Activated CD4-positive, alpha-beta T cell treated with anti-CD3 and anti-CD28 coated beads, Interleukin-2, Interleukin-6, amounts not matched to agents 100 ng/mL and 50 ng/mL, durations not matched to agents 16 hours and 8 hours (primary cell): ENCODE measurements at places on chromosomes 3 and 15.

GRCh38 chr3:42314411-42314810 lies 48.4 kb upstream of the CCK start:
- DNase-seq, result no peak

DNA sequence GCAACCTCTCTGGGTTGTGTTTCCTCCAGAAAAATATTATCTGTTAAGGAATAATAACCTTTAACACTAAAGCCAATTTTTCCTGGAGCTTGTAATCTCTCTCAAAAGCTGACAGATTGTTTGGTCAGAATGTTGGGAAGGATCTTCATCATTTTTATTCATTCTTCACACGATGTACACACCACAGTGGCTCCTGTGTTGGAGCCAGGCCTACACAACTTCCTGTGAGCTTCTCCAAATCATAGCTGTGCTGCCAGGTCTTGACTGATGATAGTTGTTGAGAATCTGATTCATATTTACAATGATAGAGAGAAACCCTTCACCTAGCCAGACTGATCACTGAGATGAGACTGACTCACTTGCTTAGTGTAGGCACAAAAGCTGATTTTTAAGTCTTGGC lies 151.0 kb upstream of the ROBO2 start:
- no peak for DNase-seq

DNA sequence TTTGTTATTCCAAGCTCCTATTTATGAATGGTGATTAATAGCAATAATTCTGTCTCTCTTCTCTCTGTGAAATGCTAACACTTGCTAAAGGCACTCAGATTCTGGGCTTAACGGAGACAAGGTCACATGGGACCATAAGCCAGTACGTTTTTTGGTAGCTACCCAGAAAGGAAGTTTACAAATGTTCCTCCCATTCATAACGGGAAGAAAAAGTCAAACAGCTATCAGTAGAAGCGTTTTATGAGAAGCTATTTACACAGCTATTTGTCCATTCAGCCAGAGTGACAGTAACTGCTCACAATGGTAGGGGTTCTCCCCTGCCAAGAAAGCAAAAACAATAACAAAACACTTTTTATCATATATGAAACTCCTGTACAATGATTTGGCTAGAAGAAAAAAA lies 51.5 kb downstream of the ZMAT3 start:
- peak; percentile 18 for DNase-seq

- peak; percentile 16 for DNase-seq
These were observed 90.2 kb downstream of the ANP32A start for GRCh38 chr15:68730471-68730919.

- peak; percentile 86 for DNase-seq
These were observed at the start of gene PXK for GRCh38 chr3:58332575-58333188. Gene PXK (plus strand): TSS chr3:58332892. CDS start chr3:58332989, 97 bp downstream.

DNA sequence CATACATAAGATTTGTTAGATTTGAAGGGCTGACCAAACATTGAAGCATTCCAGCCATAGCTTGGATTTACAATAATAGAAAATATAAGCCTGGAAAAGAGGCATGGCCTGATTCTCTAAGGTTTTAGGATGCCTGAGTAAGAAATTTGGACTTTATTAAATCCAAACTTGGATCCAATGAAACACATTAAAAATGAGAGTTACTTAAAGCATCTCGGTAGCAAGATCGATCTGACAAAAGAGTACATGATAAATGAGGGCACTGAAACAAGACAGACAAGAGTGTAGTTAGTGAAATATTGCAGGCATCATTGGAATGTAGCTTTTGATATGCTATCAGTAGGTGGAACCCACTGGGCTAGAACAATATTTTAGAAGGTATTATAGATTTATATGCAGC lies 855.7 kb upstream of the DPPA4 start:
- no peak for DNase-seq

DNA sequence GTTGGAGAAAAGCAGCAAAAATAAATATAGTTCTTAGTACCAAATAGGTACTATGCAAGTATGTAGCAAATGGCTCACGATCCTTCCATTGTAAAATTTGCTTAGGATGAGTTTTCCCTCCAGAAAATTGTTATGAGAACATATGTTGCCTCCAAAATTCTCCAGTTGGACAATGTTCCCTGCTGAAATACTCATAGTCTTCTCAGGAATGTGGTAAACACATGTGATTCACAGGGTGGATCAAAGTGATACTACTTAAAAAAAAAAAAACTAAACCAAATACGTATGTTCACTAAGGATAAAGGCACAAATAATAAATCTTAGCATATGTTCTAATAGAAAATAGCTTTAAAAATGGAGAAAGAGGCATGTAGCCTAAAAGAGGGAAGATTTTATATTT lies 84.3 kb upstream of the ZNF385D start:
- no peak for DNase-seq

GRCh38 chr3:43372809-43373559 lies 86.6 kb downstream of the SNRK start:
- DNase-seq, result no peak

GRCh38 chr15:64847876-64848716 lies 6.4 kb downstream of the PLEKHO2 start:
- DNase-seq, result no peak

GRCh38 chr15:58440922-58441321 lies 9.1 kb downstream of the LIPC start:
- DNase-seq, result no peak

DNA sequence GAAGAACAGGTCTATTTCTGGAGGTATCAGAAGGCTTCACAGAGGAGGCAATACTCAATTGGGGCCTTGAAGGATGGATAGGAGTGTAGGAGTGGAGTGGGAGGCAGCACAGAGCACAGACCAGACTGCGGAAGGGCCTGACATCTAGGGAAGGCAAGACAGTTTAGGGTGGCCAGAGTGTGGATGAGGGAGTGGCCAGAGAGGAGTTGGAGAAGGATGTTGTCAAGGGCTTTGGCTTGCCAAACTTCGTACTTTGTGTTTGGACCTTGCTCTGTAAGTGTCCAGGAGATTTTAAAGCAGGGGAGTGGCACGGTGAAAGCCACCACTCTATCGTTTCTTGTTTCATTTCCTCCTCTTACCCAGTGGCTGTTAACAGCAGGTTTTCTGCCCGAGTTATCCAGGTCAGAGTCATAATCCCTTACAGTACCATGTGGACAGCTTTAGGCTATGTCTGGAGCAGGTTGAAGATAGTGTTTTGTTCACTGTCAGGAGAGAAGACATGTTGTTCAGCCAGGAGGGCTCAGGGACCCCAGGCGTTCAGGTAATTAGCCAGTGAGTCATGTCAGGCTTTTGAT lies 12.3 kb downstream of the SMAD3 start:
- no peak for DNase-seq

DNA sequence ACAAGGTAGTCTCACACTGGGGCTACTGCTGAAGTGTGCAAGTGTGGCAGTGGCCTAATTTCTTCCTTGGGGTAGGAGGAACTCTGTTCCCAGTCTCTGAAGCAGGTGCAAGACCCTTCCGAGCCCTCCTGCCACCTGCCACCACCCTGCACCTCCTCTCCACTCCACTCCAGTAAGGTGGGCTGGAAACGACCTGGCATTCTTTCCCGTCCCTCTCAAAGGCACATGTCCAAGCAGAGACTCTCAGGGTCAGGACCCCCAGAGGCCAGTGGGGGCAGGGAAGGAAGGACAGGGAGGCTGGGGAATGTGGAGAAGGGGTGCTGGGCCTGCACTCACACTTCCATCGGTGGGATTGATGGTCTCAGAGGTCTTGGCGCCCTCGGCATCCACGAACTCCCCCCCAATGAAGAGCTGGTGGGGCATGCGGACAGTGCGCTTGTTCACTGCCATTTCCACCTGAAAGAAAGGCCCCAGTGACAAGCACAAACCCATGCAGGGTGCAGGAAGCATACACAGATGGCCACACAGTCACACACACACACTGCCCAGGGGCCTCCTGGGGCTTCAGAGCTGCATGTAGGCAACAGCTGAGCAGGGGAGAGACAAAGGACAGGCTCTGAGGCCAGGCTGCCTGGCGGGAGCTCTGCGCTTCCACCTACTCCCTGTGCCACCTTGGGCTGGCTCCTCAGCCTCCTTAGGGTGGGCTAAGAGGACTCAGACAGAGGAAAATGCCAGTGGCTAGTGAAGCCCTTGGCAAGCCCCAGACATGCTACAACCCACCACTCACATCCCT lies 43.8 kb downstream of the ALDH1L1 start:
- no peak for DNase-seq

GRCh38 chr3:14300721-14301399 lies 101.5 kb upstream of the SLC6A6 start:
- no peak for DNase-seq

- DNase-seq, result no peak
These were observed 23.1 kb downstream of the NEDD4 start for GRCh38 chr15:55970286-55970685.

GRCh38 chr15:96381463-96381862 lies 51.0 kb downstream of the NR2F2 start:
- DNase-seq, result no peak

DNA sequence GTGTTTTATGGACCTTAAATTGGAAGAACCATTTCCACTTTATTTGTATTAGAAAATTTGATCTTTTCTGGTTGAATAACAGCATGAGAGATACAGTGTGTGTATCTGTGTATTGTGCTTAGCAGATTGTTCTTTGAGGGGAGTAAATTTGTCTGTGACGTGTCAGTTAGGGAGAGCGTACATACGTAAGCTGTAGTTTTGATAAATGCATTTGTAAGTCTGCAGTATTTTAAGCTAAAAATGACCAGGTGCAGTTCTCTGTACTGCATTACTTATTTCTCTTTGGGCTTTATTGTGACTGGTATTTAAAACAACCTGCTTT lies 264.8 kb downstream of the ROBO2 start:
- no peak for DNase-seq

GRCh38 chr15:73994912-73995622 lies 551 bp downstream of the PML start:
- peak; percentile 35 for DNase-seq

DNA sequence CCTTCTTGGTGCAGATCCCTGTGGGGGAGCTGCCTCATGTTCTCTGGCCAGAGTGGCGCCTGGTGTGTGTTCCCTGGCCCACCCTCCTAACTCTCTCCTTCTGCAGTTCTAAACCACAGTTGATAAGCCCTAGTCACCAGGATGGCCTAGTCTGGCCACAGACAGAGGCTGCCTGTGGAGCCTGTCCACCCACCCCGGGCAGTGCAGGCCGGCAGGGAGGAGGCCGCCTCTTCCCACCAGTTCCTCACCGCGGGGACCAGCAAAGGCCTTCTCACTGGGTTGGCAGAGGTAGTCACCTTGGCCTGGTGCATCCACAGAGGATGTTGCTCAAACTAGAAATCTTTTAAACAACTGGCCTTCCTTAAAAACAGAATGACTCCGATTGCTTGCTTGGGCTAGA lies 276.4 kb upstream of the TTC14 start:
- DNase-seq, result no peak

DNA sequence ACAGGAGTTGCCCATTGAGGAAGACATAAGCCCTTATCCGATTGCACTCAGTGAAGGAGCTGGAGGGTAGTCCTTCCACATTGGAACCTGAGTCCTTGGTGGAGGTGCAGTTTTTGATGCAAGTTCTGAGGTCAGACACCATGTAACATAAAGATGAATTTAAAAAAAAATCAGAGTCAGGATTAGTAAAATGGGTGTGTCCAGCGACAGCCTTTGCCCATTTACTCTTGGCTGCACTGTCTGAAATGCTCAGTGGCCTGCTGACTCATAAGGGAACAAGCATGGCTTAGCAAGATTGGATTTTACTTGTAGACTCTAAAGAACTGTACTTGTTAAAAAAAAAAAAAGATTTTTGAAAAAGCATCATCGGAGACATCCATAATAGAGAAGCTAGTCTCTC lies 241.1 kb upstream of the TOPAZ1 start:
- DNase-seq, result no peak

- no peak for DNase-seq
These were observed 181.3 kb downstream of the SNRPN start for GRCh38 chr15:25136119-25136518.

DNA sequence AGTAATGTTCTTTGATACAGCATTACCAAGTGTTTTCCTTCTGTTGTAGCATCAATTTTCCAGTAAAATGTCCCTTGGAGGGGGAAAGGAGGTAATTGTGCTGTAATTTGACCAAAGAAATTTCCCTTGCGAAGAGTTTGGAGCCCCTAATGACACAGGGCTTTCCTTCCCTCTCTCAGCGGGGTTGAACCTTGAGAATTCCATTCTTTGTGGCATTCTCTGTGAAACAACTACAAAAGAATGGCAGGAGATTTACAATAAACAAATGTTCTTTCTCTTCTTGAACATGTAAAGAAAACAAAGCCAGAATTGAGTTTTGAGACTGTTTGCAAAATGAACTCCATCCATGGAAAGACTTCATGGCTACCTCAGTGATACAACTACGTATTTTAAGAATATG lies 53.4 kb downstream of the SIDT1 start:
- DNase-seq, result no peak

DNA sequence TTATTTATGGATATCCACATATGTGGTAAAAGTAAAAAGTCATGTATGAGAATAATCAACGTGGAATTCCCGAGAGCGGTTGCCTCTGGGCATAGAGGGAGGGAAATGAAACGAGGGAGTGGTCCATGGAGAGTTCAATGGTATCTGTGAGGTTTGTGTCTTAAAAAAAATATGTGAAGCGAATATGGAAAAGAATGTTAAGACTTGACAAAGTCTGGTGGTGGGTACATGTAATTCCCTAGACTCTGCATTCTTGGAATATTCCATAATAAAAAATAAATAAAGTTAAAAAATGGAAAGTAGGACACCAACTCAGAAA lies 28.4 kb downstream of the FAM43A start:
- DNase-seq, result no peak

DNA sequence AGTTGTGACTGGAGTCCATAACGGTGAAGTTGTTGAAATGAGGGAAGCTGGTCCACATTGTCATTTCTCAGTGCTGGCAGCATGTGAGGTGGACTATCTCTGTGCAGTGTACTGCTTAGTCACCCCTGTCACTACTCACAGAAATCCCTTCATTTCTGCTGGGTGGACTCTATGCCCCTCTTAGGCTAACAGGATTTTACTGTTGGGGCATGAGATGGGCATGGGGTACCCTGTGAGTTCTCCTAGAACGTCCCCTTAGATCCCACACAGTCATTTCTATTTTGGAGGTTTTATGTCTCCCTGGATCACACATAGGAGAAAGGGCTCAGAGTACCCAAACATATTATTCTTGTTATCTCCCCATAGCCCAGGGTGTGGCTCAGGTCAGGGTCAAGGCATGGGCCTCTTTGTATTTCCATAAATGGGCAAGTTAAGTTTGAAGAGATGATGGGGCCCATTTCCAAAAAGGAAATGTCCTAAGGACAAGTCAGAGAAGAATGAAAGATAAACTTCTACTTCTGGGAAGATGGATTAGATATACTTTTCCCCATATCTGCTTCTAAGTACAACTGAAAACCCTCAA lies 15.2 kb downstream of the P2RY1 start:
- DNase-seq, result no peak

- DNase-seq, result no peak
These were observed 96.6 kb upstream of the AGTR1 start for GRCh38 chr3:148600902-148601765.

GRCh38 chr15:33309602-33310276 lies 1.0 kb upstream of the RYR3 start:
- peak; percentile 7 for DNase-seq

- DNase-seq, result no peak
These were observed 30.5 kb downstream of the GRK7 start for GRCh38 chr3:141793476-141794260.

- peak; percentile 12 for DNase-seq
These were observed 117.8 kb upstream of the KCNH8 start for GRCh38 chr3:19030522-19030839.
